ENCODE measurements at places on chromosomes 11 and 22. TPM values are rescaled to one million over a fixed set of nuclear protein-coding genes. Genes with fewer than 3 reads are reported as not detected.

- no peak for DNase-seq
These were observed 13.6 kb downstream of the PLA2G6 start for GRCh38 chr22:38167988-38168407.

DNA sequence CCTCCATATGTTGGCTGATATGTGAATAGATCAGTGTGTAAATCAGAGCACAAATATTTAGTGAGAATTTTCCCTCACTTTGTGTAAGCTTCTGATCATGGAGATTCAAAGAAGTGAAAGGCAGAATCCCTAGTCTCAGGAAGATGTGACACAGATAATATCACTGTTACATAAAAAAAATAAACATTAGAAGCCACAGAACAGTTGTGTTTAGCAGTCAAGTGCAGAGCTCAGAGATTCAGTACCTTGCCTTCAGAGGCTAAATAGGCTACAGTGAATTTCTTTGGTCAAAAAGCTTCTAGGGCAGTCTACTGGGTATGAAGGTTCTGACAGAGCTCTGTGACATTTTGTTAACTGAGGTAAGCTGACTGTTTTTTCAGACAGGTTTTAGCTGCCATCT is 591.5 kb downstream of the METTL15 start:
- DNase-seq, result no peak

- no peak for DNase-seq
These were observed 30.9 kb downstream of the PHF21A start for GRCh38 chr11:46090375-46090774.

GRCh38 chr11:130871616-130872015 is 44.7 kb downstream of the SNX19 start:
- DNase-seq, result no peak

- DNase-seq, result peak; percentile 73
These were observed 27.9 kb upstream of the OAF start for GRCh38 chr11:120182790-120183491.

- DNase-seq, result no peak
These were observed 150.7 kb downstream of the ADAMTS15 start for GRCh38 chr11:130599073-130599654.

Gene OR4C13
- not detected for total RNA-seq

Gene MCHR1
- total RNA-seq, result 2.8 TPM

Gene CTSF
- 0.98 TPM for total RNA-seq

Gene PIK3C2A
- 82.6 TPM for total RNA-seq

Gene LAYN
- 3.1 TPM for total RNA-seq

Gene PRODH
- total RNA-seq, result 54.3 TPM
